ENCODE measurements at places on chromosomes 2 and 18.
A peak's percentile ranks its signal among the peaks of the same experiment; 100 is the strongest.

- no peak for DNase-seq
These were observed 2.0 kb downstream of the SMAD2 start for GRCh38 chr18:47928466-47928865.

DNA sequence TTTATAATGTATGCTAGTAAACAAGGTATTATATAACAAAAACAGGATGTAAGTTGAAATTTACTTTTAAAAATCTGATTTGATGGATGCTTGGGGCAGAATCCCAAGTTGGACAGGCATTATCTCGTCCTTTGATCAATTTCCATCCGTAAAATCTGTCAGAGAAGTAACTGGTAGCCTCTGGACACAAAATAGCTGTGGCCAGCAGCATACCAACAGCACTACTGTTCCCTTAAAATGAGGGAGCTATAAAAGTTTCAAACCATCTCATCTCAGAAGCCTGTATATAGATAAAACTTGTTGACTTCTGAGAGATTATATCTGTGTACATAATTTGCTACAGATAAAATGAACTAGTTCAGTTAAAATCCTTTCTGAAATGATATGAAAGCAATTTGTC, 14.7 kb upstream of the METAP1D start:
- DNase-seq: no peak

- DNase-seq: no peak
These were observed 543.7 kb downstream of the XIRP2 start for GRCh38 chr2:167431949-167432348.

GRCh38 chr2:122094557-122094956, 339.1 kb downstream of the TSN start:
- DNase-seq: no peak

GRCh38 chr2:68715353-68716041, 19.1 kb upstream of the ARHGAP25 start:
- peak; percentile 15 for DNase-seq

DNA sequence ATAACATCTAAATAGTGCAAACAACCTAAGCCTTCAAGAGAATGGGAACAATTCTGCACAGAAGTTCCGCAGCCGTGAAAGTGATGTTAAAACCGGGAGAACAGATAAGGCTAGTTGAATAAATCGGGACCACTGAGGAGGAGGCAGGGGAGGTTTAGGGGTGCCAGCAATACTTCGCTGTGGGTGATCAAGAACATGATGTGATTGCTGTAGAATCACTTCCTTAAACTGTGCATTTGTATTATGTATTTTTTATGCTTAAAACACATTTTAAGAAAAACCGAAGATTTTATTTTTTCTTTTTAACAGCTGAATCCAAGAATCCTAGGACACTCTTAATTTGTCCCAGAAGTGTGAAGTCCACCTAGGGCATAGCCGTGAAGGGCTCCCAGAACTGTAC, 33.6 kb downstream of the TTC32 start:
- DNase-seq: no peak

DNA sequence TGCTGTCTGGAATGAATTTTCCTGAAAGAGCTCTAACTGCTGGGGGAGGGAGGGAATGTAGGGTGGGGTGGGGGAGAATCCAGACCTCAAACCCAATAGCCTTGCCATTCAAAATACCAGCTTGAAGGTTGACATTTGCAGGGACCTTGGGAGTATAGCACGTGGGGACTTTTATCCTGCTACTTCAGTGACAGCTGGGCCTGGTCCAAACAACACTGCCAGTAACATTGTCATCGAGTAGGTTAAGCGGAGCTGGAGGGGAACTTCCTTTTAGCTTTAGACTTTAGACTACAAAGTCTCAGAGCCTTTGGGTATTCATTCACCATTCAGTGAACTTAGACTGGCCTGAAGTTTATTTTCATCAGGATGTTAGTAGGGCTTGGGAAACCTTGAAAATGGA, 248.7 kb downstream of the MEIS1 start:
- DNase-seq: no peak

GRCh38 chr2:191935247-191935646, 88.4 kb upstream of the CAVIN2 start:
- DNase-seq: no peak

- DNase-seq: no peak
These were observed 113.9 kb downstream of the CCDC74A start for GRCh38 chr2:131641414-131642206.

DNA sequence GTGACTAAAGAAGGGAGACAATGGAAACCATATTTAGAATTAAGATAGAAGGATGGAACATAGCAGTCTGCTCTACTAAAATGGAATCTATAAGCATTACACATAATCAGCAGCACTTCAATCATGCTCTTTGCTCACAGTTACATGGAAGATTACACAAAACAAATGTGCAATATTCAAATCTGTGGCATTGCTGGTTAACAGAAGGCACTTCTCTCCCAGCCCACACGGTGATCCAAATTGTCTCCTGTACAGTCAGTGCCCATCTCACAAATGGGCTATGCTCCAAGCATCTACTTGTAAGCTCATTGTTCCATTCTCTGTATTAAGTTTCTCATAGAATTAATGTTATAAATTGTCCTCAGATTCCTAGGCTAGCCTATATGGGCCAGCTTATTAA, 716.6 kb downstream of the NRXN1 start:
- DNase-seq: no peak

DNA sequence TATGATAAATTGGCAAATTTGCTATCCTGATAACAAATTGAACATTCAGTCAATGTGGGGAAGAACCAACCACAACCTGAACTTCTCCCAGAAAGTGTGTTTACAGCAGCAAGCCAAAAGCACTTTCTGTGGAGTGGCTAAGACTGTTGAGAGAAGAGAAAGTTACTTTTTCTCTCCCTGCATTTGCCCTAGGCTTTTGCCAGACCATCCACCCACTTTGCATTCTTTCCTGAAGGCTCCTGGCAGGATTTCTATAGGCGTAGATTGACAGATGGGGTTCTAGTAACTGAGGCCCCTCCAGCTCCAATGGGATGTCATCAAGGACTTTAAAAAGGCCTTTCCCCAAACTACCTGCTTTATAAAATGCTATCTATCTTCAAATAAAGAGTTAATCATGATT, 215.2 kb downstream of the GULP1 start:
- DNase-seq: no peak

- DNase-seq: no peak
These were observed 138.9 kb upstream of the APCDD1 start for GRCh38 chr18:10315522-10315921.

DNA sequence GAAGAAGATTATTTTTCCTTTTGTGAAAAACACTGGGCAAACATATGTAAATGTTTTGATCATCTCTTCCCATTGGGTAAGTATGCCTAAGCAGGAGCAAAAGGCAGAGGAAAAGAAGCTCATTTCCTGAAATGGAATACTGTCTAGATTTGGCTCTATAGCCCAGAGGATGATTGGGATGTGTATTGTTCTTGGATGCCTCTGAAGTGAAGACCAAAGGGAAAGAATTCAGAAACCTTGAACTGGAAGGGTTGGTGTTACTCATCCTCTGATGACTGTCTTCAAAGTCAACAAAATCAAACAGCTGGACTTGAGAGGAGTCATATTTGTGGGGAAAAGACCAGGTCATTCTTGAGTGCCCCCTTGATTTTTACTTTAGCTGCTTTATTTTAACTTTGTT, 112.6 kb upstream of the NT5C1B start:
- peak; percentile 47 for DNase-seq

DNA sequence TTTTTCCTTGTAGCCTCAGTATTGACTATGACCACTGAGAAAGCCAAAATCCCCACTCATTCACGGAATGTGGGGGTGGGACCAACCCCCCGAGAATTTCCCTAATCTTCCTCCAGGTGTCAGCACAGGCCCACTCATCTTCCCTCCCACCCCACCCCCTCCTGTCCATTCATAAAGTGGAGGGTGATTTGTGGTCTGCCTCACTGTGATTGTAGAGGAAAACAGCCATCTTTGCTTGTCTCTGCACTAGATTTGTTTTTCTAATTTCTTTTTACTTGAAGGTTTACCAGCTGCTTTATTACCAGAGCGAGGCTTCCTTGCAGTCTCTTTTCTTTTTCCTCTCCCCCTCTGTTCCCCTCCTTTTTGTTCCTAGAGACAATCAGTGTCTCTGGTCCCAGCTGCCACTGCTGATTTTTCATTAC, 171.8 kb downstream of the ICOS start:
- peak; percentile 31 for DNase-seq

DNA sequence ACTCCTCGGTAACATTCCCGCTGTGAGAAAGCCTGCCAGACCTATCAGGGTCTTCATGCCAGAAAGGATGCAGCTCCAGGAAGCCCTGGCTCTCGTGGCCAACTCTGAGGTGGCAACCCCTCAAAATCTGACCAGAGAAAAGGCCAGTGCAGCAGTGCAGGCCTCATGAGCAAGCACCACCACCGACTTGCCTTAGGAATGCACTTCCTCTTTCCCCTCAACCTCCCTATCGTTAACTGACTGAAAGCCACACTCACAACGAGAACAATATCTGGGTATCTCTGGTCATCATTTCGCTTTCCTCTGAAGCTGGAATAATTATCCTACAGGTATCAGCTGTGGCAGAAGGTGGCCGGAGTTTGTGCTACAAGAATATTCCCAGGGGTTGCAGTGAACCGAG, 101.4 kb upstream of the POU3F3 start:
- no peak for DNase-seq

DNA sequence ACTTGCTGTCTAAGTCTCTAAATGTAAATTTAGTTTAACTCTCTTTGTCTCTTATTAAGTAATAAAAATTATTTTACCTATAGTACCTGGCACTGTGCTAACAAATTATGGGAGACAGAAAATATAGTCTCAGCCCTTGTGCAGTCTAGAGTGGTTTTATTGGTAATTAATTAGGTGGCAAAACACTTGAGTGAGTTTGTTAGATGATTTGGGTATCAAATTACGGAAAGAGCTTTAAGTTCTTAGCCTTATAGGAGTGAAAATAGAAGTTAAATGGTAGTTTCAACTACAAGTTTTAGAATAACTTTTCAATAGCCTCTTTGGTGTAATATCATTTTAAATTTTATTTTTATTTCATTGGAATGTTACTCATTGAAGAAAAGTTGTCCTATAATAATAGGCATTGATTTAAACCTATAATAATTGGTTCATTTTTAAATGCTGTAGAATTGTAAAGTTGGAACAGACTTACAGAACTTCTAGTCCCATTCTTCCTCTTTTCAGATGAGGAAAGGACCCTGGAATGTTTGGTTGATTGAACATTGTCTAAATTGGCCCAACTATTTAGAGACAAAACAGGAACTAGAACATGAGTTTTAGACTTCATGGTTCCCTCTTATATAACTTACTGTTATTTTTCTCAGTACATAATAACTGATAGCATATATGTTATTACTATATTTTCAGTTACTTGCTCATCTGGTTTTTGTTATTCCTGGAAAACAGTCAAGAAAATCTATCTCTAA, 10.2 kb upstream of the HTR2B start:
- DNase-seq: no peak

DNA sequence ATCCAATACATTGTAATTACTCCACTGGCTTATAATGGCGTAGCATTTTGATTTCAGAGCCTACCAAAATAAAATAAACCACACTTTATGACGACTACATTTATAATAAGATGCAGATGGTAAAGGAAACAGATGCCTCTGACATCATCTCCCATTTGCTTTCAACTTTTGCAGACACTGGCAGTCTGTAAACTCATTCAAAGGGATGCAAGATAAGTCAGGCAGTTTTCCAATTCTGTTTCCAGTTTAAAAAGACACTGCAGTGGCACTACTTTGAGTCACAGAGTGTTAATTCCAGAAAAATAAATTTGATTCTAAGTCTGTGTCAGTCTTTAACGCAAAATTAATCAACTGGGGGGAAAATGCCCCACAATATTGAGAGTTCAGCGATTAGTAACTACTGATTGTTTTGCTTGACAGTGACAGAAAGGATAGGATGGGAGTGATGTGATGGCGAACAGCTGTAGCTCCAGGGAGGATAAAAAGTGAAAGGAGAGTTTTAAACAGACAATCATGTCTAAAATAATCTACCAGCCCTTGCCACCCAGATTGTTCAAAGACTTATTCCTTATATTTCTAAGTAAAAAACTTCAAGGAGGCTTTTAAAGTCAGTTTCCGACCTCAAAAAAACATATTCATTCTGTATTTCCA, 6.7 kb downstream of the DSEL start:
- DNase-seq: no peak

DNA sequence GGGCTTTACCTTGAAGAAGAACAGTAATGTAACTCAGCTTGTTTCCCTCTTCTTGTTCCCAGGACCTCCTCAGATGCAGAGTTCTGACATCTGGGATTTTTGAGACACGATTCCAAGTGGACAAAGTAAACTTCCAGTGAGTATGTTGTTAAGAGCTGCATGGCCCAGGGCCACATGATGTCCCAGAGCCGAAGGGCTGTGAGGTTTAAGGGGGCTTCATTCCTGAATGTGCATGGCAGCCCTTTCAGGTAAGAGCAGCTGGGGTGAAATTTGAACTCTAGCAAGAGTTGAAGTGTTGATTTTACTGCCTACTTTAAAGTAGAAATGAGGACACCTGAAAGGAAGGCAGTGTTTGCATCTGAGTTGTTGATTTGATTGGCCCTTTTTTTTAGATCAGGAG, 13.3 kb downstream of the CHMP1B start:
- DNase-seq: no peak

DNA sequence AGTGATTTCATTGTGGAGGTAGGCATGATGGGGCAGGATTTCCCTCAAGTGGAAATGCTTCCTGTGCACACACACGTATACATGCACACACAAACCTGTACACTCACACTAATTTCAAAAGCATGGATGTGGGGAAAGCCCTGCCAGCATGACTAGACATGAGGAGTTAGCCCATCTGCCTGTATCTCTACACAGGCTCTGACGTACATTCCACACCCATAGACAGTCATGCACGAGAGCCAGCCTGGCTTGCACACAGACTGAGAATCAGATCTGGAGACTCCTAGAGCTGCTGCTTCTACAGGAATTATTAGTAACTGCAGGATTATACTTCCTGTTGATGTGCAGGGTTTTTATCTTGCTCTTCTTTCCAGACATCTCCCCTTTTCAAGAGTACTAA, 27.3 kb upstream of the NFU1 start:
- no peak for DNase-seq

GRCh38 chr2:237474442-237474911, 12.6 kb upstream of the MLPH start:
- no peak for DNase-seq

GRCh38 chr18:5294113-5294456, 1.4 kb downstream of the ZBTB14 start:
- DNase-seq: no peak

Measured in smooth muscle cell of the brain vasculature (primary cell).